ENCODE measurements at places on chromosomes 13 and 19. TPM values are rescaled to one million over a fixed set of nuclear protein-coding genes. Genes with fewer than 3 reads are reported as not detected.

The FFAR3 gene
- not detected for polyA plus RNA-seq

The FFAR2 gene
- 0.19 TPM for polyA plus RNA-seq

The FUZ gene
- 14.3 TPM for polyA plus RNA-seq

The KLK10 gene
- polyA plus RNA-seq = not detected

The ATP4A gene
- polyA plus RNA-seq = not detected

The B9D2 gene
- 2.1 TPM for polyA plus RNA-seq

The ADM5 gene
- 1.4 TPM for polyA plus RNA-seq

The OCEL1 gene
- 8.8 TPM for polyA plus RNA-seq

DNA sequence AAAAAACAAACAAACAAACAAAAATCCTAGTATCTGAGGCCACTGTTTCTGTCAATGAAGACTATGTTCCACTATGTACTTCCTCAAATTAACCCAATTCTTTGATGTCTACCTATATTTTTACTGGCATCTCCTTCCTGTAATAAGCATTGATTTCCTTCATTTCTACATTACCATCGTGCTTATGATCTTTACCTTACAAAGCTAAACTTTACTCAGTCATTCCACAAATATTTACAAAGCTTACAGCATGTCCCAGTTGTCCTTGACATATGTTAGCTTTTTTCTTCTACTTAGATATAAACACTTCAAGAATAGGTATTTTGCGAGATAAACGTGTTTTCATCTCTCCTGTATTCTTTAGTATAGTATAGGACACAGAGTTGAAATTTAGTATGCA, 1090.9 kb downstream of the PCDH9 start:
- DNase-seq = no peak

GRCh38 chr13:45702088-45702487, at the start of gene CBY2:
Gene CBY2 (plus strand): TSS chr13:45702320. CDS start chr13:45702391, 71 bp downstream.
- DNase-seq = no peak

DNA sequence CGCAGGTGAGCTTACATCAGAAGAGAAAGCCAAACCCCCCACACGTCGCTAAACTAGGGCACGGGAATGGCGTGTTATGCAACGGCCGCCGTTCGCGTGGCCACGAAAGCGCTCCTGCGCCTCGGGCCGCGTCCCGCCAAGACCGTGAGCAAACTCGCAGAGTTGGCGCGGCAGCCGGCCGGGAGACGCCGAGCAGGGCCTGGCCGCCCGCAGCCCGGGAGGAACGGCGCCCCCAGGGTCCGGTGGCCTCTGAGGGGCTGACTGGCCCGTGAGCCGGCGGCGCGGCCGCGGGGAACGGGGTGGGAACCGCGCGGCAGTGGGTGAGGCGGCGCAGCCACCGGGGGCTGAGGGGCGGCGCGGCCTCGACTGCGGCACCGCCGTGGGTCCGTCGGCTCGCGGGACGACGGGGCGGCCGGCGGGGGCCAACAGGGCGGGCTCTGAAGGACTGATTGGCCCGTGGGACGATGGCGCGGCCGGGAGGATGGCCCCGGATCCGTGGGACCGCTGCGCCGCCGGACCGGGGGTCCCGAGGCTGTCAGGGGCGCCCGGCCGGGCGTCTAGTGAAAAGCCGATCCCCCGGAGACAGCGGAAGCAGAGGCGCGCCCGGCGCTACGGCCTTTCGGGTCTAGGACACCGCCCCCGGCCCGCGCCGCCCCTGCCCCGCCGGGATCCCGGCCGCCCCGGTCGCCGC, 903 bp downstream of the LATS2 start:
- DNase-seq = peak; percentile 27

DNA sequence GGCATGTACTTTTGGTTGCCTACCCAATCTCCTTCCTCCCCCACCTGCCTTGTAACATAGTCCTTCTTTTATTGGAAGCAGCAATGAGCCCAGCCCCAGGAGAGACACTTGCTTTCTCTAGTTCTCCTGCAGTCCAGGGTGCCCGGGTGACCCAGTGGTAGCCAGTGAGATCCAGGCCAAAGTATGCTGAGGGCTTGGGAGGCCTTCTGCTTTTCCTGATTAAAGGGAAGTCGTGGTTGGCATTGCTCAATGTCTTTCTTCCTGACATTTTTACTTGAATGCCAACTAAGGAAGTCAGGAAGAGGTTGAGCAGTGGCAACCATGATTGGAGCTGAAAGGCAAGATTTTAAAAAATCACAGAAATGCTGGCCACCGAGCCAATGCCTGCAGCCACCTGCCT, 25.7 kb downstream of the CNMD start:
- DNase-seq = no peak

DNA sequence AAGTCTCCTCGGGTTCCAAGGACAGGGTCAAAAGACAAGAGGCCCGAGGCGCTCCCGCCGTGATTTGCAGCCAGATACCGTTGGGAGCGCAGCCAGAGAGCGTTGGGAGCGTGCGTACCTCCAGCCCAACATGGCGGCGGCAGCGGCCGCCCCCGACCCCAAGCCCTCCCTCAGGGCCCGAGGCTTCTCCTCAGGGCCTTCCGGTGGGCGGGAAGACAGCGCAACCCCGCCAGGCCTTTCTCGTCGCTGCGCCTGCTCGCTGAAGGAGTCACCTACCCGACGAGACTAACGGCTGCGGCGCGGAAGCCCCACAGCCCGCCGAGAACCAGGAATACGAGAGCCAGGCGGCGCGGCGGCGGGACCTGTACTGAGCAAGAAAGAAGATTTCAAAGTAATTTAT, 3.2 kb upstream of the ZNF850 start:
- DNase-seq = peak; percentile 71

DNA sequence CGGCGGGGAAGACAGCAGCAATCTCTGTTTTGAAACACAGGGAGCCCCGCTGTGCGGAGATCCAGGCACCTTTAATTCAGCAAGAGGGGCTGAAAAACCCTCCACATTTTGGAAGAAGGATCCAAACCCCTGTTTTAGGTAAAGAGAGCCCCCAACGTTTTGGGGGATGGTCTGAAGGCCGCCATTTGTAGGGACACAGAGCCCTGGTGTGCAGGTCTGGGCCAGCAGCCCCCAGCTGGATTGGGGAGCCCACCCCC, 3.5 kb upstream of the HOOK2 start:
- no peak for DNase-seq

GRCh38 chr13:111658145-111659100, 338.0 kb downstream of the TEX29 start:
- no peak for DNase-seq

All from muscle of back (tissue), 13 donors.